Fibroblast of lung (primary cell): ENCODE measurements at places on chromosomes 5 and 9. TPM values are rescaled to one million over a fixed set of nuclear protein-coding genes. Genes with fewer than 3 reads are reported as not detected.
A peak's percentile ranks its signal among the peaks of the same experiment; 100 is the strongest.

- no peak for DNase-seq
Observed at GRCh38 chr9:38419181-38419580, 5.1 kb downstream of the IGFBPL1 start.

Gene LHFPL2
- total RNA-seq, result 38.8 and 51.4 TPM in 2 replicates

DNA sequence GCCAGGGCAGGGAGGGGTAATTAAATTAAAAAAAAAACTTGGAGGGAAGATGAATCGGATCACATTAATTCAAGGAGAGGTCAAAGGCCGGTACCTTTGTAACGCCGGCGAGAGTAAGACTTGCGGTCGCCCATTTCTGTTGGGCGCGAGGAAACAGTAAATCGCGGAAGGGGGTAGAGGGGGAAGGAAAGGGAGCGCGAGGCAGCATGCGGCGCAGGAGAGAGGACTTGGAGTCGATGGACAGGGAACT, 324 bp upstream of the RGMB start:
- DNase-seq, result no peak

GRCh38 chr5:138338411-138339090, 485 bp downstream of the FAM53C start:
- DNase-seq, result no peak

DNA sequence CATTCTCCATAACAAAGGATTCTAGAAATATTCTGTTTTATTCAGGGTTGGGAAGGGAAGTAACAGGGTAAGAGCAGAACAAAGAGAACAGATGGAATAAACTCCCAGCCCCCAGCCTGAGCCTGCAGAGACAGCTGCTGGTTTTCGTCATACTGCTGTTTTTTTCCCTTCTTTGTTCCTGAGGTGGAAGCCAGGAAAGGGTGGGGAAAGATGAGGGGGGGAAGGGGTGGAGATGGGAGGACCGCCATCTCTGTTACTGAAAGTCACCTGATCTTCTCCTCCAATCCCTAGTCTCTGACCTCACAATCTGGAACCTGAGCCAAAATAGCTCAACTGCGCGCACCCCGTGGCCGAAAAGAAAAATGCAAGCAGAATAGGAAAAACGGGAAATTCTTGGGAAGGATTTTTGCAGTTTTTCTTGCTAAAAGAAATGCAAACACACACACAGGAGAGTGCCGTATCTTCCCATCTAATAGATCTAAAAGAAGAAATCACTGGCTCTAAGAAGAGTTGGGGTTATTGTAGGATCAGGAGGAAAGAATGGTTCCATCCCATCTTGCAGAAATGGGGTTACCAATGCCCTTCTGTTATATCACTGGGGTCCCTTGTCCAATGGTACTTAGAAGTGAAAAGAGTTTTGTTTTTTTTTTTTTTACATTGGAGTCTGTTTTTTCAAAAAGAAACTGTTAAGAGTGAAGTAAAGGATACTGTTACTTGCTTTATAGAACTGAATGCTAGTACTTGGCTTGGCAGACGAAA, 57.9 kb downstream of the DIAPH1 start:
- peak; percentile 97 for DNase-seq

Gene DBH
- not detected in 2 replicates for total RNA-seq

- peak; percentile 94 for DNase-seq
Observed at GRCh38 chr5:132495667-132496190, 5.2 kb upstream of the IRF1 start.

Gene MAP1B
- 44.9 and 83.4 TPM in 2 replicates for total RNA-seq

Gene ATP10B
- not detected in 2 replicates for total RNA-seq

Gene ANKRD18B
- under 0.01 and 0.17 TPM in 2 replicates for total RNA-seq

Gene EPB41L4B
- total RNA-seq, result 1.5 and 2.8 TPM in 2 replicates

GRCh38 chr5:122704247-122705036, 70.4 kb upstream of the SNX2 start:
- DNase-seq, result peak; percentile 78

- no peak for DNase-seq
Observed at GRCh38 chr5:180313677-180314505, 22.0 kb upstream of the MAPK9 start.
